Retinal pigment epithelial cell (primary cell): ENCODE measurements at places on chromosomes 11 and 22.
A peak's percentile ranks its signal among the peaks of the same experiment; 100 is the strongest.

GRCh38 chr11:116210663-116211062 lies 562.1 kb downstream of the BUD13 start:
- no peak for DNase-seq

DNA sequence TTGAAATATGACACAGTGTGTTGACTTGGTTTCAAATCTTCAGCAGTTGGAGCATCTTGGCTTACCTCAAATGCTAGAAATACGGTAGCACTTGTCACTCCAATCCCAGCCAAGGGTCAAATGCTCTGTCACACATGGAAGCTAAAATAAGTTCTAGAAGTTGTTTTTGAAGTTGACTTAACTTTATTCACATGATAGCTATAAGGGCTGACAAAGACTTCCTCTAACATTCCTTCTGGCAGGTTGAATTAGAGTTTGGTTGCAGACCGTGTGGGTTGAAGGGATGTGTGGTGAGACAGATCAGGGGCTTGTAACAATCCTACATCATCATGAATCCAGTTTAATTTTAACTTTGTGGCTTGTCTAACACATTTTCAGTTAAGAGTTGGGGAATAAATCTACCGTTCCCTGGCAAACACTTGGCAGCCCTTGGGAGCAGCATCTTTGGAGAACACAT lies 4.6 kb downstream of the SLN start:
- no peak for DNase-seq

GRCh38 chr11:44625759-44626523 lies 60.5 kb downstream of the CD82 start:
- no peak for DNase-seq

- no peak for DNase-seq
Observed at GRCh38 chr11:15532432-15532831, 417.7 kb downstream of the INSC start.

DNA sequence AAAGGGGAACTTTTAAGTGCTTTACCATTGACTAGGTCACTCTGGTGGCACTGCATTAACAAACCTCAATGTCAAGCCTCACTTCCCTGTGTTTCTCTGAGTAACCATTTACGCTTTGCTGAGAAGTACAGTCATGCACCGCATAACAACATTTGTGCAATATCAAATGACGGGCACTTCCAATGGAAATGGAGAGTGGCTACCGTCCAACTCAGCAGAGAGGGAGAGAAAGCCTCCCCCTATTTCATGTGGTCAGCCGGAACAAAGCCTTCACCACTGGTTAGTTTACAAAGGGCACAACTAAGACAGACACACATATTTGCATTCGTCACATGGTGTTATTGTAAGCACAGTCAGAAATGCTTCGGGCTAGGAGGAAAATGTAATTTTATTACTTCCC lies 117.3 kb downstream of the RASSF10 start:
- DNase-seq = peak; percentile 63

DNA sequence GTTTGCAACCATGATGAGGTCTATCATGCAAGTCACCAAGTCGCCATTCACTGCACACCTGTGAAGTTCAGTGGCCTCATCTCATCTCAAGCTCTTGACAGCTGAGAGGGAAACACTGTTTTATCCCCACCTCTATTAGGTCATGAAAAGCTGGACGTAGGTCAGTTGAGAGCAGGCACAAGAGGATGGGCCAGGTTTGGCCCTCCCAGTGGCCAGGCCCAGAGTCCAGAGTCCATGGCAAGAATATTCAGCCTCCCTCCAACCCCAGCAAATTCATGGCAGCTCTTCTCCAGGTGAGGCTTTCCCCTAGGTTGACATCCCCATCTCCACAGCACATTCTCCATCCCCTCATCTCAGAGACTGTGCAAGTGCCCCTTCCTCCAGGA lies 22.0 kb upstream of the ISX start:
- no peak for DNase-seq

GRCh38 chr22:24942301-24942700 lies 4.2 kb downstream of the LHFPL7 start:
- DNase-seq = no peak

GRCh38 chr22:19396934-19397733 lies 34.4 kb downstream of the HIRA start:
- DNase-seq = no peak

- no peak for DNase-seq
Observed at GRCh38 chr11:34633990-34634693, 13.2 kb downstream of the EHF start.

- no peak for DNase-seq
Observed at GRCh38 chr11:128341280-128342248, 245.8 kb downstream of the ETS1 start.

DNA sequence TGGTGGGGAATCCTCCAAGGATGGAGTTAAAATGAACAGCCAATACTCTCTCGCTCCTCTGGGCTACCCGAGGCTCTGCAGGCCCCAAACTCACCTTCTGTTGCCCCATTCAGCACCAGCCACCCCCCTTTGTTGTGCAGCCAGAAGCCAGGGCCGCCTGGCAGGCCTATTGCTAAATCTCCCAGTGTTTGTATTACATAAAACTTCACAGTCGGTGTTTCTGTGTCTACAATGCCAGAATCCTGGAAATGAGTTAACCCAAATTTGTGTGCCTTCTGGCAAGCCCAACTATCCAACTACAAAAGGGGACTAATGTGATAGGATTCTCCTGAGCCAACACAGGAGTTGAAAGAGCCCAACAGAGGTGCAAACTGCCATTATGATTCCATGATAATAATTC lies 9.3 kb downstream of the KCNJ5 start:
- no peak for DNase-seq

- no peak for DNase-seq
Observed at GRCh38 chr22:23849009-23850006, 8.4 kb upstream of the SLC2A11 start.

- DNase-seq = no peak
Observed at GRCh38 chr11:35007277-35007676, 90.9 kb downstream of the PDHX start.

DNA sequence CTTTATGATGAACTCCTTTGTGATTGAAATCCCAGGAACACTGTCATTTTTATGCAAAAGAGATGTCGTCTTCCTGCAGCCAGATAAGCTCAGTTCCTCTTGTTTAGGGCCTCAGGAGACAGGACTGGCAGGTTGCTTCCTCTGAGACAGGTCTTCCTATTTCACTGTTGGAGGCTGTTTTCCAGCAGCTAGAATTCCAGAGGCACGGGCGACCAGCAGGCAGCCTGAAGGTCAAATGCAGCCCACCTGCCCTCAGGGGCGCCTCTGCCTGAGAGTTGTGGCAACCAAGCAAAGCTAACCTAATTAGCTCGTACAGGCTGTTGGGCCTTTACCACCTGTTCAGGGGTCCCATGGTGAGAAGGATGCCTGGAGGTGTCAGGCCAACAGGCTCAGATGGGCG lies 22.3 kb downstream of the SLC6A5 start:
- no peak for DNase-seq

GRCh38 chr11:120784566-120785251 lies 239.2 kb upstream of the TBCEL start:
- no peak for DNase-seq

- DNase-seq = no peak
Observed at GRCh38 chr11:117843666-117844484, 19.3 kb upstream of the FXYD2 start.

DNA sequence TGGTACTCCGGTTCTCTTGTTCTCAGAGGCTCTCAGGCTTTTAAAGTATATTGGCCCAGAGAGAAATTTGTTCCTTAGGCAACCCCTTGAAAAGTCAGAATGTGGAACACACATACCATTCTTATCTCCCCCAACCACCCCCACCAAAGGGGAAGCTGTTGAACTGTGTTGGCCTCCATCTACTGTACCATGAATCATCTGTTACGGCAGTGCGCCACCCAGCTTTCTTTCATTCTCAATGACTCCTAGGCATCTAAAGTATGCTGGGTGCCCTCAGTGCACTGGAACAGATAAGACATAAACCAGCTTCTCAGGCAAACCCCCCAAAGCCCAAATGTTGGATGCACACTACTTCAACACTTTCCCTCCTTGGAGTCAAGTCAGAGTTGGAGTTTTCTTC lies 696.2 kb upstream of the TENM4 start:
- peak; percentile 43 for DNase-seq

GRCh38 chr11:3984896-3985295 lies 109.7 kb upstream of the RRM1 start:
- DNase-seq = no peak

DNA sequence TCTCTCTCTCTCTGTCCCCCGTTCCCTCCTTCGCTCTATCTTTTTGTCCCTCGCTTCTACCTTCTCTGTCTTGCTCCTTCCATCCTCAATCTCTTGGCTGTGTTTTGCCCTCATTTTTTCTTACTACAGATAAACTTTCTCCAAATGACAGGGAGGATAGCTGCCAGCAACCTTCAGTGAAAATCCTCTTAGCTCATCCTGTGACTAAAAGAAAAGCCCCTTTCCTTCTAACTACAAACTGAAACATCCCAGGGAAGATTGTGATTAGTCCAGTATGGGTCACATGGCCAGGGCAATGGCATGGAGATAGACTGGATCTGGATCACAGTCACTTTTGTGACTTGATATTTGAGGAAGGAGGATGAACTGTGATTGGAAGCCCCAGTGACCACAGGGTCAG lies 10.4 kb downstream of the SPON1 start:
- no peak for DNase-seq

- no peak for DNase-seq
Observed at GRCh38 chr11:76856106-76856505, 4.6 kb upstream of the ACER3 start.
